Cortex of kidney (tissue), 1 donor: ENCODE measurements at places on chromosomes 11 and 22.

- no peak for DNase-seq
Observed at GRCh38 chr22:19663286-19663815, 51.0 kb upstream of the SEPTIN5 start.

DNA sequence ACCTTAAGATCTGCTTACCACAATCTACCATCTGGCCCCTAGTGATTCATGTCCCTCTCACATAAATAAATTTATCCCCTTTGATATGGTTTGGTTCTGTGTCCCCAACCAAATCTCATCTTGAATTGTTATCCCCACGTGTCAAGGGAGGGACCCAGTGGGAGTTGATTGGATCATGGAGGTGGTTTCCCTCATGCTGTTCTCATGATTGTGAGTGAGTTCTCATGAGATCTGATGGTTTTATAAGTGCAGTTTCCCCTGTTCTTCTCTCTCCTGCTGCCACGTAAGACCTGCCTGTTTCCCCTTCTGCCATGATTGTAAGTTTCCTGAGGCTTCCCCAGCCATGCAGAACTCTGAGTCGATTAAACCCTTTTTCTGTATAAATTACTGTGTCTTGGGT, 37.2 kb downstream of the OR2AG2 start:
- DNase-seq: no peak

DNA sequence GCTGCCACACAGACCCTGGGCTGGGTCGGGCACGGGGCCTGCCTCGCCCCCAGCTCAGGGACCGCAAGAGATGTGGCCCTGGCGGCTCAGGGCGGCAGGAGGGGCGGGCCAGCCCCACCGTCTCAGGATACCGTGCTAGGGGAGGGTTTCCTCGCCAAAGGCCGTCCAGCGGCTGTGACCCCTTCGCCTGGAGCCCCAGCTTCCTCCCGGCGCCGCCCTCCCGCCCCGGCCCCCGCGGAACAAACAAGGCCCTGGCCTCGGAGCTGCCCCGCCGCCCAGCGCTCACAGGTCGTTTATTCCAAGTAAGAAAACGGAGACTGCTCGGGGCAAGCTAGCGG, 543 bp upstream of the AP2A2 start:
- DNase-seq: no peak

DNA sequence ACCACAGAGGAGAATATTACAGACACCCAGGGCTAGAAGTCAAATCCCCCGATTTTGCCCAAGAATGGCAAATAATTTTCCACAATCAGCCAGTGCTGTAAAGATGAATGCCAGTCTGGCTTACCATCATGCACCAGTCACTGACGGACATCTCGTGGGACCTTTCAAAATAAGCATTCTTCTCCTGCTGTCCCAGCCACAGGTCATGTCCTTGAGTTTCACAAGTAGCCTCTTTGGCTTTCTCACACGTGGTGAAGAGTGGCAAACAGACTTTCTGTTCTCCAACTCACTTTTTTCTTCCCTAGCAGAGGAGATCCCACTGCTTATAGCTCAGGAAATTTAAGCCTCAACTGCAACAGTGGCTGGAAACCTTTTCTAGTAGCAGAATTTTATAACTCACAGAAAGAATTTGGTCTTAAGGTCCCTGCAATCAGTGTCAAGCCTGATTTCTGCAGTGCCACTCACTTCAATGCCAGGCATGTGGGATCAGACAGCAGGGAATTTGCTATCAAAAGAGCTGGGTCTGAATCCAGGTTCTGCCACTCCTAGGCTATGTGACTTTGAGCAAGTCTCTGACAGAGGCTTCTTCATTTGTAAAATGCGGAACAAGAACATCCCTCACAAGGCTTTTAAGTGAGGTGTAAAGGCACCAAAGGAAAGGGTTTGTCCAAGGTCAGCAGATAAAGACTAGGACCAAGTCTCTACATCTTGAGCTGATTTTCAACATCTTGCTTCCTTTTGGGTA, 3.6 kb downstream of the PIK3IP1 start:
- DNase-seq: no peak

- no peak for DNase-seq
Observed at GRCh38 chr11:47285969-47286770, 16.2 kb downstream of the MADD start.

GRCh38 chr11:75520688-75521087, 5.1 kb downstream of the GDPD5 start:
- no peak for DNase-seq

DNA sequence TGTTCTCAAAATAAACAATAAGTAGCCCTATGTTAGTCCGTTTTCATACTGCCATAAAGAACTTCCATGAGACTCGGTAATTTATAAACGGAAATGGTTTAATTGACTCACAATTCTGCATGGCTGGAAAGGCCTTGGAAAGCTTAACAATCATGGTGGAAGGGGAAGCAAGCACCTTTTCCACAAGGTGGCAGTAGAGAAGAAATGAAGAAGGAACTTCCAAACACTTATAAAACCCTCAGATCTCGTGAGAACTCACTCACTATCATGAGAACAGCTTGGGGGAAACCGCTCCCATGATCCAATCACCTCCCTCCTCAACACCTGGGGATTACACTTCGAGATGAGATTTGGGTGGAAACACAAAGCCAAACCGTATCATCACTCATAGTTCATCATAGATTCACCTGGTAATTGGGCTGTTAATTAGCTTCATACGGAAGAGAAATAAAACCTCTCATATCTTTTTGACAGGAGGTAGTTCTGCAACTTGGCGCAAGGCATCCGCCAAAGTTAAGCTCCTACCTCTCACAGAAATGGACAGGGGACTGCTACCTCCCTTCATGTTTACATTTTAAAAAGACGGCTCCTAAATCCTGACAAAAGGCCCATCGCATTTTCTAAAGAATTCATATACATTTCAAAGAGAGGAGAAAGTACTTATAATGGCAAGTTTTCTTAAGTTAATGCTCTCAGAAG, 49.0 kb downstream of the MUC15 start:
- DNase-seq: no peak

GRCh38 chr11:63916837-63917691, at the start of gene RCOR2:
Gene RCOR2 (minus strand): TSS chr11:63917164. CDS start chr11:63916456, 708 bp downstream.
- no peak for DNase-seq

DNA sequence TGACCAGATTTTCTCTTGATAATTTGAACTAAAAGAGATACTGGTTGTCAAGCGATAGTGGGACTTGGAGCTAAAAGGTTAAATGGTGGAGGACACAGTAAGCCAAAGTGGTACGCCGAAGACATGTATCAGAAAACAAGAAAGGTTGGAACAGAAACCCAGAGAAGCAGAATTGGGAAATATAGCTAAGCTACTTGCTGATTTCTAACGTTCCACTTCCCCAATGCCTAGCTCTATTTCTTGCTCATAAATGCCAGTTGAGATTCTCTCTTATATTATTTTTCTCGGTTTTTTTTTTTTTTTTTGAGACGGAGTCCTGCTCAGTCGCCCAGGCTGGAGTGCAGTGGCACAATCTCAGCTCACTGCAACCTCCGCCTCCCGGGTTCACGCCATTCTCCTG, 12.7 kb downstream of the TMEM41B start:
- no peak for DNase-seq

- no peak for DNase-seq
Observed at GRCh38 chr11:44604171-44604581, 38.7 kb downstream of the CD82 start.

DNA sequence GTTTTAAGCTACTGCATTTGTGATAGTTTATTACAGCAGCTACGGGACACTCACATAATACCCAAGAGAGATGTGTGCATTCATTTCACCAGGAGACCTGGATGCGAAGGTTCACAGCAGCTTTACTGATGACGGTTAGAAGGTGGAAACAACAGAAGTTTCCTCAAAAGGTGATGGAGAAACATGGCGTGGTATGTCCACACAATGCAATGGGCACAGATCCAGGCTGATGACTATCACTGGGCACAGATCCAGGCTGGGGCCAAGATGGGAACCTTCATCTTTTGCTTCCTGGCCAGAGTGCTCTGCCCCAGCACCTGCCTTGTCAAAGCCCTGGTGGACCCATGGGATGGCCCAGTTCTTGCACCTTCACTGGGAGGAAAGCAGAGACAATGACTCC, 30.6 kb upstream of the RFPL3 start:
- no peak for DNase-seq

GRCh38 chr11:62001450-62002191, 34.2 kb upstream of the FTH1 start:
- no peak for DNase-seq

DNA sequence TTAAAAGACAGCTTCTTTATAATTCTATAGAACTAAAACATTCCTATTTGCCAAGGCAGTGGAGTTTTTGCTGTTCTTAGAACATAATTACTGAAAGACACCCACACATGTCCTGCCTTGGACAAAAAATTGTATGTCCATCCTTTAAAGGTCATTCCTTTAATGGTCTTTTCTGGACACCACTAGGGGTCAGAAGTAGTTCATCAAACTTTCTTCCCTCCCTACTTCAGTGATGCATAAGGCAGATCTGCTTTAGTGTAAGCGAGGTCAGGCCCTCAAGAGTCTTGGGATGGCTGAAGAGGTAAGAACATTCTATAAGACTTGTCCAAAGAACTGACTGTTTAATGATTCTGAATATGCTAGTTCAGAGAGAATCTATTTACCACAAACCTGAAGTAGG, 4.3 kb upstream of the OR51V1 start:
- DNase-seq: no peak

DNA sequence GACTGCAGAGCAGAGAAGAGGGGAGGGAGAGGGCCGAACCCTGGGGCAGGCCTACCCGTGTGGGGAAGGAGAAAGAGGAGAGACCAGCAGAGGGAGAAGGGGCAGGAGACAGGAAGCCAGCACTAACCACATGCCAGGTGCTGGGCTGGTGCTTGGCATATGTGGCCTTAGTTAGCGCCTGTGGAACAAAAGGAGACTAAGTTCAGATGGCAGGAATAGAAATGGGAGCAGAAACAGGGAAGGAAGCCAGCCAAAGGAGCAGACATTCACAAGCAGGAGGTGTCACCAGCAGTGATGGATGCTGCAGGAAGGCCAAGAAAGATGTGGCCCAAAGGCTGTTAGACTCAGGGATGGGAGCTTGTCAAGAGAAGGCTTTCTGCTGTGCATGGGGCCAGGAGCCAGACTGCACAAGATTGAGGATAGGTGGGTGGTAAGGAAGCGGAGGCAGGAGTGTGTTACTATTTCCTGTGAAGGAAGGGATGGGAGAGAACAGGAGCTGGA, 26.7 kb downstream of the TREH start:
- DNase-seq: no peak

DNA sequence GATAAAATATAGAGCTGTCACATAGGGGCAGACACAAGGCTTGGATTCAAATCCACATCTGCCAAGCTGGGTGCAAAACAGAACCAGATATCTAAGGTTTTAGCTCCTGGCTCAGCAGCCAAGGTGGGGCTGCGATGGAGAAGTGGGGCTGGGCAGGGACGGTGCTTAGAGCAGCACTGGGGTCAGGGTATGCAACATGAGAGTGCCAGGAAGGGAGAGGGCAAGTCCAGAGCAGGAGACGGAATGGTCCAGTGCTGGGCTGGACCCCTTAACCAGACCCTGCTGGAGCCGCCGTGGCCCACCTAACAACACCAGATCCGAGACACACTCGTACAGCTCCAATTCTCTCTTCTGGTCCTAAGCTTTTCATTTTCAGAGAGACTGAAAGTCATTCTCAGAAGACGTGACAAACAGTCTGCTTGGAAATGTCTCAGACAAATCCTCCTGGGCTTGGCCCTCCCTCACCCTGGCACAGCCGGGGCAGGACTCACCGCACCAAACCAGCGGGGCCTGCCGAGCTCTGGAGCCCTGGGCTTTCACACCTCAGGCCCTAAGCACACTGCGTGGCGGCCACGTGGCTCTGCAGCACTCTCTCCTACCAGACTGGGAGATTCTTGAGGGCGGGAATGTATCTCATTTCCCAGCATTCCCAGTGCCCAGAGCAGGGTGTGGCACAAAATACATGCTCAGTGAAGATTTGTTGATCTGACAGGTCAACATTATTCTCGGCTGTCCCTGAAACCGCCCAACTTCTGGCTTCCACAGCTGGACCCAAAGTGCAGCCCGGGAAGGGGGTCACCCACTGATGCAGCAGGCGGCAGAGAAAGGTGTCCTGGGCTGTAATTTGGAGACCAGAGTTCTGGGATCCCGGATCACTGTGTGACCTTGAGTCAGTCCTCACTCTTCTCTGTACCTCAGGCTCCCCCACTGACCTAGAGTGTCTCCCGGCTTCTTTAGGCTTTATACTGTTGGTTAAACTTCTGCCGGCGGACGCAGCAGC, 11.6 kb downstream of the LRRC32 start:
- DNase-seq: no peak

DNA sequence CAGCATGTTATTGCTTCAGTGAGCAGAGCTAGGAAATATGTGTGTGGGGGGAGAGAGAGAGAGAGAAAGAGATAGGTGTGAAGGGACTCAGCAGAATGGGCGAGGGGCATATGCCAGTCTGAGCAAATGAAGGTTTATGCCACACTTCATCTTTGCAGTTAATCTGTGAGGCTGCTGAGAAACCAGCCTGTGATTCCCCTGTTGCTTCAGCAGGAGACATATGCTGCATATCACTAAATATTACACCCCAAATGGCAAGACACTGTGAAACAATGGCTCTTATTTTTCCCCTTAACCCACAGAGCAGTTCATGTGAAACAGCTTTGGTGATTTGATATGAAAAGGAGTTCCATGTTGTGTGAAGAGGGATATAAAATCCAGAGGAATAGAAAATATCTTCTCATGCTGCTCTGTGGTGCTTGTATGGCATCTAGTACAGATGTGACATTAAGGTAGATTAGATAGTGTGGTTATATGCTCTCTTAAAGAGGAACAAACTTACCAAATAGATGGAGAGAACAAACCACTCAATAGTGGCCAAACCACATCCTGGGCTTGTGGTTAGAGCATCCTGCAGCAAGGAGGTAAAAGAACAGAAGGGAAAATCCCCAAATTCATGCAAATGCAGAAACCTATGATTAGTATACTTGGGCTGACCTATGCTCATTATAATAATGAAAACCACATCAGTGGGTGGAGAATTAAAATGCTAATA, 864.2 kb downstream of the FAM181B start:
- no peak for DNase-seq

GRCh38 chr22:38554281-38554680, 15.7 kb downstream of the DMC1 start:
- no peak for DNase-seq

- DNase-seq: no peak
Observed at GRCh38 chr22:44401783-44402110, 89.0 kb upstream of the SHISAL1 start.

GRCh38 chr22:35478633-35479107, 62.0 kb upstream of the RASD2 start:
- no peak for DNase-seq

GRCh38 chr11:88434333-88434976, 96.9 kb upstream of the CTSC start:
- DNase-seq: no peak

- DNase-seq: no peak
Observed at GRCh38 chr11:2699185-2699530, 636 bp downstream of the KCNQ1OT1 start.

GRCh38 chr11:70771099-70771885, 373.0 kb downstream of the CTTN start:
- no peak for DNase-seq

GRCh38 chr22:24401931-24402367, 25.4 kb upstream of the ADORA2A start:
- DNase-seq: no peak

- DNase-seq: no peak
Observed at GRCh38 chr11:4891996-4892640, 10.4 kb downstream of the OR51T1 start.

GRCh38 chr11:125257190-125257579, 92.6 kb downstream of the PKNOX2 start:
- DNase-seq: no peak

GRCh38 chr11:67266449-67267187, at the start of gene GRK2:
Gene GRK2 (plus strand): TSS chr11:67266473. CDS start chr11:67266700, 227 bp downstream.
- no peak for DNase-seq

- no peak for DNase-seq
Observed at GRCh38 chr11:32529994-32530588, 53.5 kb upstream of the EIF3M start.

GRCh38 chr11:96204366-96204659, 138.7 kb downstream of the MAML2 start:
- DNase-seq: no peak
